ENCODE measurements at places on chromosomes 12 and 14. TPM values are rescaled to one million over a fixed set of nuclear protein-coding genes. Genes with fewer than 3 reads are reported as not detected.
A peak's percentile ranks its signal among the peaks of the same experiment; 100 is the strongest.

- no peak for DNase-seq
- no peaks in the 10 kb centered on the region for H3K4me1 ChIP-seq
- H3K36me3 ChIP-seq = no peaks in the 10 kb centered on the region
Observed at GRCh38 chr14:78028471-78028870, 141.7 kb upstream of the NRXN3 start.

GRCh38 chr12:3571724-3572123 lies 80.7 kb downstream of the PRMT8 start:
- H3K36me3 ChIP-seq = no peaks in the 10 kb centered on the region
- no peak for DNase-seq
- no peak overlapping the region for H3K4me3 ChIP-seq
- H3K4me1 ChIP-seq = peaks cover 28% of the 10 kb centered on the region
- H3K27me3 ChIP-seq = peaks cover 3% of the 10 kb centered on the region

DNA sequence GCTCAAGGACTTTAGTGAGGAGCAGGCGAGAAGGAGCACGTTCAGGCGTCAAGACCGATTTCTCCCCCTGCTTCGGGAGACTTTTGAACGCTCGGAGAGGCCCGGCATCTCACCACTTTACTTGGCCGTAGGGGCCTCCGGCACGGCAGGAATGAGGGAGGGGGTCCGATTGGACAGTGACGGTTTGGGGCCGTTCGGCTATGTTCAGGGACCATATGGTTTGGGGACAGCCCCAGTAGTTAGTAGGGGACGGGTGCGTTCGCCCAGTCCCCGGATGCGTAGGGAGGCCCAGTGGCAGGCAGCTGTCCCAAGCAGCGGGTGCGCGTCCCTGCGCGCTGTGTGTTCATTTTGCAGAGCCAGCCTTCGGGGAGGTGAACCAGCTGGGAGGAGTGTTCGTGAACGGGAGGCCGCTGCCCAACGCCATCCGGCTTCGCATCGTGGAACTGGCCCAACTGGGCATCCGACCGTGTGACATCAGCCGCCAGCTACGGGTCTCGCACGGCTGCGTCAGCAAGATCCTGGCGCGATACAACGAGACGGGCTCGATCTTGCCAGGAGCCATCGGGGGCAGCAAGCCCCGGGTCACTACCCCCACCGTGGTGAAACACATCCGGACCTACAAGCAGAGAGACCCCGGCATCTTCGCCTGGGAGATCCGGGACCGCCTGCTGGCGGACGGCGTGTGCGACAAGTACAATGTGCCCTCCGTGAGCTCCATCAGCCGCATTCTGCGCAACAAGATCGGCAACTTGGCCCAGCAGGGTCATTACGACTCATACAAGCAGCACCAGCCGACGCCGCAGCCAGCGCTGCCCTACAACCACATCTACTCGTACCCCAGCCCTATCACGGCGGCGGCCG lies 1.1 kb downstream of the PAX9 start:
- peaks cover 98% of the 10 kb centered on the region for H3K27me3 ChIP-seq
- H3K4me3 ChIP-seq = peak overlapping the region; percentile 87
- no peaks in the 10 kb centered on the region for H3K36me3 ChIP-seq
- H3K4me1 ChIP-seq = peaks cover 29% of the 10 kb centered on the region
- DNase-seq = no peak

DNA sequence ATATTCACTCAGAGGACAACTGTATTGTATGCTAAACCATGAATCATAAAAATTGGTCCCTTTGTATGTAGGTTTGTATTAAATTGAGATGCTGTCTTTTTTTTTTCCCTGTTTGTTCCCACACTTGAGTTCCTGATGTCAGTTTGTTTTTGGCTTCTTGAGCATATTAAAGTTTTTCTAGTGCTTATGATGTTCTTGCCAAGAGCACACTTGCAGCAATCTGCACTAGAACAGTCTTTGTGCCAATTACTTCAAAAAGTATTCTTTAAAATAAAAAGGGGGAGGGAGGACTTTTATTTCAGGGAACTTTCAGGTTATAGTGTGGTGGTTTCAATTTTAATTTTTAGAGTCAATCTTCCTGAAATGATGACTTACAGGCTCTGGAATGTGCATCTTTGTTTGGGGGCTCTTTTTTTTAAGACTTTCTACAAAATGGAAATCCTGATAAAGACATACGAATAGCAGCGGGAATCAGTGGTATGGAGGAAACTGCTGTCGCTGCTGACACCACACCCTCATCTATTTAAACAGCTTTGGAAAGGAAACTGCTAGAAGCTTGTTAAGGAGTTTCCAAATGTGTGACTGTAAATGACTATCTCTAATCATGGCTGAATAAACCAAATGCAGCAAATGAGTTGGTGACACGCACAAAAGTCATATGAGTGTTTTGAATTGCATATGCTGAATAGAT lies 188.6 kb downstream of the EGLN3 start:
- H3K36me3 ChIP-seq = peaks cover 3% of the 10 kb centered on the region
- no peak overlapping the region for H3K4me3 ChIP-seq

PLEK2 gene
- total RNA-seq = not detected
